ENCODE measurements at places on chromosomes 2 and 18.

DNA sequence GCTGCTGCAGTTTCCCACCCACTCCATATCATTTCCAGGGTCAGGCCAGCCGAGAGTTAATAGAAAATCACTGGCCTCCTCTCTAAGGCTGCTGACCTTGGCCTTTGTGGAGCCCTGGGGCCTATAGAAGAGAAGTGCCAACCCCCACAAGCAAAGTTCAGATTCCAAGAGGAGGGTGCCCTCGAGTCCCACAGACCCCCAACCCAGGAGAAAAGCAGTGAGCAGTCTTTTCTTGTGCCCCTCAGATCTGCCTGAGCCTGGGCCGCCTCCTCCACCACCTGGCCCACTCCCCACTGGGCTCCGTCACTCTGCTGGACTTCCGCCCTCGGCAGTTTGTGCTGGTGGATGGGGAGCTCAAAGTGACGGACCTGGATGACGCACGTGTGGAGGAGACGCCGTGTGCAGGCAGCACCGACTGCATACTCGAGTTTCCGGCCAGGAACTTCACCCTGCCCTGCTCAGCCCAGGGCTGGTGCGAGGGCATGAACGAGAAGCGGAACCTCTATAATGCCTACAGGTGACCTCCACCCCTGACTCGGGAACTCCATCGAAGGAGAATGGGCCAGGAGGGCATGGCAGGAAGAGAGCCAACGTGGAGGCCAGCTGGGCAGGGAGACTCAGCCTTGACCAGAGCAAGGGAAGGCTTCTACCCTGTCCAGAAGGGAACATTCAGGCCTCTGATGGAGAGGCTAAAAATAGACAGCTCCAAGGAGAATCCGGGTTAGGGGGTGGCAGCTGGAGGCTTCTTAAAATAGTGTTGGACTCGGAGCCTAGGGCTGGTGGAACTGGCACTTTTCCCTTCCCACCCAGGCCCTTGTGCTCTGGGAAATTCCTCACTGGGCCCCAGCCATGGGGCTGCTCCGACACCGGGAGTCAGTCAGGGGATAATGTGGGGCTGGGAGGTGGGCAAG, 6.2 kb downstream of the PKDCC start:
- no peak for DNase-seq

DNA sequence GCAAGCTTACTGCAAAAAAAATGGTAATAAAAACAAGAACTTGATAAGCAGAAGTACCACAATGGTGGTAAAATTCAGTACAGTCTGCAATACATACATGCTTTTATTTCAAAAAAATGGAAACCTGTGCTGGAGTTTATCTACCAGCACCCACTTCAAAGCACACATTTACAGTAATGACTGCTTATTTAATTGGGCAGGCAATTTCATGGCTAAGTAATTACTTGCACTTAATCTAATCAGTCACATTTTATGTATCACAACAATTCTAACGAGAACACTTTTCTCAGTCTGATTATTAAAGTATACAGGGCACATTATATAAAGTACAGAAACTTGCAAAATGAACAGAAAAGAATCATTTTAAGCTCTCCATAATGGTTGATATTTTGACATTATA, 5.2 kb downstream of the APCDD1 start:
- DNase-seq: no peak

DNA sequence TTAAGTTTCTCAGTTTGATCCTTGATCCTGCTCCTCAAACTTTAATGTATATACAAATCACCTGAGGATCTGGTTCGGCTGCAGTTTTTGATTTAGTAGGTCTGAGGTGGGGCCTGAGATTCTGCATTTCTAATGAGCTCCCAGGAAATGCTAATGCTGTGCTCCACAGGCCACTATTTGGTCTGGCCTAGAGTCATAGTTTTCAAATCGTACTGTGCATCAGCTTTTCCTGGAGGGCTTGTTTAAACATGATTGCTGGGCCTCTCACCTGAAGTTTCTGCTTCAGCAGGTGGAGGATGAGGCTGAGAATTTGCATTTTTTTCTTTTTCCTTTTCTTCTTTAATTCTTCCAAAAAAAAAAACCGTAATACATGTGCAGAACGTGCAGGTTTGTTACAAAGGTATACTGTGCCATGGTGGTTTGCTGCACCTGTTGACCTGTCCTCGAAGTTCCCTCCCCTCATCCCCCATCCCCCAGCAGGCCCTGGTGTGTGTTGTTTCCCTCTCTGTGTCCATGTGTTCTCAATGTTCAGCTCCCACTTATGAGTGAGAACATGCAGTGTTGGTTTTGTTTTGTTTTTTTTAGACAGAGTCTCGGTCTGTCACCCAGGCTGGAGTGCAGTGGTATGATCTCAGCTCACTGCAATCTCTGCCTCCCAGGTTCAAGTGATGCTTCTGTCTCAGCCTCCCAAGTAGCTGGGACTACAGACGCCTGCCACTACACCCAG, 42.2 kb upstream of the CD28 start:
- DNase-seq: no peak

GRCh38 chr2:27911458-27912210, 21.1 kb downstream of the BABAM2 start:
- DNase-seq: no peak

GRCh38 chr2:110197452-110197851, 7.4 kb downstream of the NPHP1 start:
- DNase-seq: no peak

DNA sequence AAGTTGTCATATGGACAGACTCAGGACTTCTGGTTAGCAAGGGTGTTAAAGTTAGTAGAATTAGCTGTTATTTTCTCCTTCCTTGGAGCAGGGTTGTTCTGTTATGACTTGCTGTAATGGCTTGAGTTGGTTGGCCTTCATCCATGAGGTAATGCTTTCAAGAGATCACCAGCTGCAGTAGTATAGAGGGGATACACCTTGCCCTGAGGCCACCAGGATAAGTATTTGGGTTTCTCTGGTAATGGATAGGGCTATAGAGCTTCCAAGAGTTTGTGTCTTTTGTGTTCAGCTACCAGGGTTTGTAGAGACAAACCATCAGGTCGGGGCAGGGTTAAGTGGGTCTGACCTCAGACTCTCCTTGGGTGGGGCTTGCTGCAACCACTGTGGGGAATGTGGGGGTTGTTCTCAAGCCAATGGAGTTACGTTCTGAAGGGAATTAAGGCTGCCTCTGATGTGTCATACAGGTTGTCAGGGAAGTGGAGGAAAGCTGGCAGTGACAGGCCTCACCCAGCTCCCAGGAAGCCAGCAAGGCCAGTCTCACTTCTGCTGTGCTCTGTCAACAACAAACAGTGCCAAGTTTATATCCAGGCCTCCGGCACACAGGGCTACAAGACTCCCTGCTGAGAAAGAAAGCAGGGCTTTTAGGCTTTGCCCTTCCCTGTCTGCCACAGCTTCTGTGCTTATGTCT, 356.6 kb downstream of the SPAG16 start:
- DNase-seq: no peak

- no peak for DNase-seq
Observed at GRCh38 chr18:6405237-6406074, 9.3 kb downstream of the L3MBTL4 start.

- no peak for DNase-seq
Observed at GRCh38 chr2:190964170-190964795, 49.7 kb downstream of the STAT1 start.

DNA sequence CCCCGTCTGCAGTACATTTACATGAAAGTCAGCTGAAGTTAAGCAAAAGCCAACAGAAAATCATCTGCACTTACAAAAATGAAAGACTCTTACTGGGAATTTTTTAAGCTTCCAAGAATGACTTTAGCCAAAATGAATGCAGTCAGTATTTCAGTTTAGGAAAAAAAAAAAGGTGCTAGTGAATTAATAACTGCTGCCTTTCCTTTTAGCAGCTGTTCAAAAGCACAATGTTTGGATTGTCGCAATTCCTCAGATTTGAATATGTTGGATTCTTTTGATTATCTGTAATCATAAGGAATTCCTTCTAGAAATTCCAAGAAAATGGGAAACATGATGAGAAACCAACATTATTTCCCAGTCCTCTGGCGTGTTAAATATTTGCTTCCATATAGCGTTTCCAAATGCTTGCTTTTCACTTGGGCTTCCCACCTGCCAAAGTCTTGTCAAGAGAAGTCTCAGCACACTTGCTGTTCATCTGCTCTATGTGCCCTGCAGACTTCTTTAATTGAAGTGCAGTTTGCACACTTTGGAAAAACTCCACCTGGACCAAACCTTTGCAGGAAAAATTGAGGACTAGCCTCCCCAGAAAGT, 653.0 kb upstream of the SLC39A10 start:
- DNase-seq: no peak

DNA sequence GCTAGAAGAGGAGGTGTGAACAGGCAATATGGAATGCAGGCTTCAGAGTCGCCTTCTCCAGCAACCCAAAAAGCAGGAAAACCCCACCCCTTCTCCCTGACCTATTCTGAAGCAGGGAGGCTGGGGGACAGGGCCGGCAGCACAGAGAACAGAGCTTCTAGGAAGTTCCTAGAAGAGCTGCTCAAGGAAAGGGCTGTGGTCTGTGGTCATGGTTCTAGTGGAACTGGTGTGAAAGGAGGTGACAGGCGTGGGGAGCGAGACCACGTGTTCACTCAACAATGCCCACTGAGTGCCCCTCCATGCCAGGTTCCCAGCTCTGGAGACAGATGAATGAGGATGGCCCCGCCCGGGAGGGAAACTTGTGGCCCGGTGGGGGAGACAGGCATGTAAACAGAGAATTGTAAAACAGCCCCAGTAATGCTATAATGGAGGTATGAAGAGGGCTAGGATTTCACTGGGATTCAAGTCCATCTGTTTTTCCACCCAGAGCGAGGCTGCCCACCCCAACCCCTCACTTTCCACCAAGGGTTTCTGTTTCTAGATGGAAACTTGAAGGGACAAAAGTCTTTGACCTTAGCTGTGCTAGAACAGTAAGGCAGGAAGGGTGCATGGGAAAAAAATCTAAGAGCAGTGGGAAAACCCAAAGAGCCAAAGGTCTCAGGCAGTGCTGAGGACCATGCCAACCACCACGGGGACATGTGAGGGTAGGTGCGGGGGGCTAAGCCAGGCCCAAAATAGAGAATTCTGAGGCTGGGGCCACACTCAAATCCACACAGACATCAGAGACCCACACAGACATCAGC, 71.8 kb downstream of the TNS1 start:
- DNase-seq: no peak

DNA sequence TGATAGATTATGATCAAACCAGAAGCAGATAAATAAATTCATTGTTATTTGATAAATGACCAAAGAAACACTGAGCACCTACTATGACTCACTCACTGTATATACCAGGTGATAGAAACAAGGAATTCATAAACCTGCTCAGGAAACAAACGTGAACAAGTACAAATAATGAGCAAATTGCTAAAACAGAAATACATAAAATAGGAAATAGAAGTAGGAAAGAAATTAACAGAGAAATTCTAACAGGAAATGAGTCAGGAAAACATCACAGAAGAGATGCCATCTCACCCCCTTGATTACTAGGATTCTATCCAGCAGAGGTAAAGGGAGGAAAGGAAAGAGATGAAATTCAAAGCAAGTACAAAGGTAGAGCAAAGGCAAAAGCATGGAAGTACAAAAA, 31.3 kb downstream of the EXOC6B start:
- no peak for DNase-seq

DNA sequence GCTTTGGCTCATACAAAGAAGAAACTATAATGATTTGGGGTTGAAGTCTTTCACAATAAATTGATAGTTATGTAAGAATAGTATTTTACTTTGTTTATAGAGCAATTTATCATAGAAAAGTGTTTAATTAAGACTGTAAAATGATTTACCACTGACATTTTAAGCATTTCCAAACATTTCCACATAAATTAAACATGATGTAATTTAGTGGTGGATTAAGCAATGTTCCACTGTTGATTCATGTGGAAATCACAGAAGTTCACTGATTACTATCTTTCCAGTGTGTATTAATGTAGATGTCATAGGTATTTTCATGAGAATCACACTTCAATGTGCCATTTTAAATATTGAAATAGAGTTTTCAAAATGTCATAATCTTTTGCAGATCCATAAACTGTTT, 40.1 kb upstream of the GRB14 start:
- DNase-seq: no peak

GRCh38 chr18:7059276-7059675, 58.3 kb downstream of the LAMA1 start:
- no peak for DNase-seq

DNA sequence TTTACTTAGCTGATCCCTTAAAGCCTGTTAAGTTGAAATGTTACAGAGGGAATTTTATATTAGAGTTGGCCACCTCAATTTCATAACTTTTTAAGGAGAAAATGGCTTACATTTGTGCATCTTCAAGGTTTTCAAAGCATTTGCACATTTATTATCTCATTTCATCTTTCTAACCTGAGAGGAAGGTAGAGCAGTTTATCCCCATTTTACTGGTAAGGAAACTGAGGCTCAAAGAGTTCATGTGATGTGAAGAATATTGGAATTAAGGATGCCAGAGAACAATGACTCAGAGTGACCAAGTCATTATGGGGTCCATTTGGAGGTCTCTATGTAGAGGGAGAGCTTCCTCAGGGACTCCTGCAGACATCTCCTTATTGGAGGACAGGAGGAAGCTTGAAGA, 35.0 kb downstream of the PRKRA start:
- no peak for DNase-seq

GRCh38 chr2:130327703-130328527, 14.8 kb upstream of the IMP4 start:
- DNase-seq: no peak

DNA sequence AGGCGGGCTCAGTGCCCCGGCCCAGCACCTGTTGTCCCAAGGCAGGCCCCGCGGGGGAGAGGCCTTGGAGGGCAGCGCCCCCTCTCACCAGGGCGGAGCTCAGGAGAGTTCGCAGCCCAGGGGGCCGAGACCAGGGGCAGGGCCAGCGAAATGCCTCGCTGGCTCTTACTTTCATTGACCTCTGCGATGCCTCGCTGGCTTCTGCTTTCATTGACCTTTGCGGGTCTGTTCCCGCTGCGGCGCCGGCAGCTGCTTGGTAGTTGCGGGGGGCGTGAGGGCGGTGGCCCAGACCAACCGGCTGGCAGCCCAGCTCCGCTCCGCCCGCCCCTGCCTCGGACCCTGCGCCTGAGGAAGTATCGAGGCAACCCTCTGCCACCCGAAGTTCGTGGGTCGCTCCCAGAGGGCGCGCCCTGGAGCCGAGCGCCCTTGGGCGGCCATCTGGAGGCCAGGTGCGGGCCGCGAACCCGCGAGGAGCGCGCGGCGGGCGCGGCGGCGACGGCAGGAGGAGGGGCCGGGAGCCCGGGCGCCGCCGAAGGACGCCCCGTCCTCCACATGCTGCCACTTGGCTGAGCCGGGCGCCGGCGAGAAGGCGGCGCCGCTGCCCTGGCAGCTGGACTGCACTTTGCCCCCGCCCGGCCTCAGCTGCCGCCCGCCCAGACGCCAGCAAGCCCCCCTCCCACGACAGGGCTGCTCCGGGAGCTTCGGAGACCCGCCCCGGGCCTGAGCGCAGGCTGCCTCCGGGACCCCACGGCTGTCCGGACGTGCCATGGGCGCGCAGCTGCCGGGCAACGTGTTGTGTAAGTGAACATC, 118.0 kb upstream of the MSTN start:
- DNase-seq: no peak

GRCh38 chr2:75146606-75147332, 52.6 kb downstream of the TACR1 start:
- DNase-seq: no peak

DNA sequence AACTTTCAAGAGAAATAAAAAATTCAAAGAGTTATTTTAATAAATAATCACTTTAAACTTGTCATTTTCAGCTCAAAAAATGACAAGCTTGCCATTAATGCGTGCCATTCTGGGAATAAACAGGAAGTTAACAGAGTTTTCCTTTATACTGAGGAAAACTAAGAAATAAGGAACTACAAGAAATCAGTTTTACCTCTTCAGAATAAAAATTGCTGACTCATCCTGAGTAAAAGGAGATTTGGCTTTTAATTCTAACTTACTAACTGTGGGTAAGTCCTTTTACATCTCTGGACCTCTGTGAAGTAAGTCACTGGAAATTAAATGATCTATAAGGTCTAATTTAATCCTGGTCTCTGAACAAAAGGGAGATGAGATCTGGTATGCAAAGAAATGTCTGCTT, 16.1 kb downstream of the CEBPZ start:
- DNase-seq: no peak

Data from COLO829 (cell line).